ENCODE measurements at places on chromosomes 13 and 19. TPM values are rescaled to one million over a fixed set of nuclear protein-coding genes. Genes with fewer than 3 reads are reported as not detected.

DNA sequence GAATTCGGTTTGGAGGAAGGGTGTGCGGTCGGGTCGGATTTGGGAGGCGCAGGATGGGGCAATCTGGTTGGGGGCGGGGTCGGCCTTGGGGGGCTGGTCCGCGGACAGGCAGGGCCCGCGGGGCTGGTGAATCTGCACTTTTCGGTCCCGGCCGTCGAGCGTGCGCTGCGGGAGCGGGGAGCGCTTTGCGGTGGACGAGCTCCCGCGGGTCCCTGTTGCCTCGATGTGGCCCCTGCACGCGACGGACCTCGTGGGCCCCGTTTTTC lies 11.9 kb downstream of the PEAK3 start:
- DNase-seq, result no peak

- no peak for DNase-seq
Measured at GRCh38 chr13:24066405-24067295, 93.9 kb upstream of the SPATA13 start.

CKM gene
- 0.23 TPM for polyA plus RNA-seq

DNA sequence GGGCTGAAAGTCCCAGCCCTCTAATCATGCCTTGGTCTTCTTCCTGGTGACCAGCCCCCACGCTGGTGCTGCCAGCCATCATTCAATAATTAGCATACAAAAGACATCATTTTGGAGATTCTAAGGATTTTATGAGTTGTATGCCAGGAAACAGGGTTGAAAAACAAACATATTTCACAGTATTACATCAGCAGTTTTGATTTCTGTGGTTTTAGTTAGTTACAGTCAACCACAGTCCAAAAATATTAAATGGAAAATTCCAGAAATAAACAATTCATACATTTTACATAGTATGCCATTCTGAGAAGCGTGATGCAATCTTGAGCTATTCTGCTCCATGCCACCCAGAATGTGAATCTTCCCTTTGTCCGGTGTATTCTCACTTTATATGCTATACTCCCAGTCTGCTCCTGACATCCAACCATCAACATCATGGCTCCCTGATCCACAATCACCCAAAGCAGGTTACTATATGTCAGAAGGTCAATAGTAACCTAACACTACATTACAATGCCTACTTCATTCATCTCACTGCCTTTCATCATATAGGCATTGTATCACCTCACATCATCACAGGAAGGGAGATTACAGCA lies 49.2 kb downstream of the STOML3 start:
- no peak for DNase-seq
